ENCODE measurements at places on chromosomes 11 and 22. TPM values are rescaled to one million over a fixed set of nuclear protein-coding genes. Genes with fewer than 3 reads are reported as not detected.

DNA sequence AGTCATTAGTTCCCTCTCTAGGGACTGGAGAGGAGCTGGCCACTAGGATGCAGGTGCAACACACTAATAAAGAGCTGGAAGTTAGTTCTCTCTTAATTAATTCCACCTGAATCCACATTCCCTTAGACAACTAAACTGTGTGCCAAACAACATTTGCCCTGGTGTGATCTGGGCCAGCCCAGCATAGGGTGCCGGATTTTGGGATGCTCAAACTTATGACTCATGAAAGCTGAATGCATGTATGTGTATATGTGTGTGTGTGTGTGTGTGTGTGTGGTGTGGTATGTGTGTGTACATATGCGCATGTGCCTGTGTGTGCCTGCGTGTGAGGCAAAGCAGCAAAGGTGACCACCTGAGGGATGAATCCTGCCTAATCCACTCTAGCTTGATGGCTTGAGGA is 110.7 kb downstream of the EHF start:
- no peak overlapping the region for H3K27ac ChIP-seq
- no peaks in the 10 kb centered on the region for H3K27me3 ChIP-seq
- no peaks in the 10 kb centered on the region for H3K36me3 ChIP-seq
- no peak overlapping the region for H3K4me3 ChIP-seq

DNA sequence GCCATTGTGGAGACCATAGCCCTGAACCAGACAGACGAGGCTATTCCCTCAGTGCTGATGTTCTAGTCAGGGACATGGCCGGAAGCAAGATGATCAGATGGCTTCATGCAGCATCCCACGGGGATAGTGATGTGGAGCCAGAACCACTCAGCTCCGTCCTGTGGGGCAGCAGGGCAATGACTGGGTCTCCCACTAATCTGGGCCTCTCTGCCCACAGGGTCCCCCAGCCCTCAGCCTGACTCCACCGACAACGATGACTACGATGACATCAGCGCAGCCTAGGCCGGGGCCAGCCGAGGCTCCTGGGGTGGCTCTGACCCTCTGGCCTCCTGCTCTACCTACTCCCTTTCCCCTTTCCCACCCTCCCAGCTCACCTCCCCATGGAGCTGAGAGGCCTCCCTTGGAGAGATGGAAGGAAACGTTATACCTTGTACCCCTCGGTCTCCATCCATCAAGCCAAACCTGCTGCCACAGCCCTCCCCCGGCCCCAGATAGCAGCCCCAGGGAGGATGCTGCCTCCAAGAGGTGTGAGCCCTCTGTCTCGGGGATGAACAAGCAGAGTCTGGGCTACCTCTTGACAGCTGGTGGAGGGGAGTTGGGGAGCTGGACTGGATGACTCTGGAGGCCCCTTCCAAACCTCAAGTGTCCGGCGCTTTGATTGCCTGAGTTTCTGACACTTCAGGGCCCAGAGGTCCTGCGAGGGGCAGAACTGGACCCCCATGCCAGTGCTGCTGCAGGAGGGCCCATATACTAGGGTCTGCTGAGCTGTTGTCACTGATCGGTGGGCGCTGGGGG is 47.8 kb downstream of the CD6 start:
- H3K27me3 ChIP-seq: no peaks in the 10 kb centered on the region
- no peaks in the 10 kb centered on the region for H3K36me3 ChIP-seq
- no peak overlapping the region for H3K4me3 ChIP-seq
- DNase-seq: no peak
- no peak overlapping the region for H3K27ac ChIP-seq

DNA sequence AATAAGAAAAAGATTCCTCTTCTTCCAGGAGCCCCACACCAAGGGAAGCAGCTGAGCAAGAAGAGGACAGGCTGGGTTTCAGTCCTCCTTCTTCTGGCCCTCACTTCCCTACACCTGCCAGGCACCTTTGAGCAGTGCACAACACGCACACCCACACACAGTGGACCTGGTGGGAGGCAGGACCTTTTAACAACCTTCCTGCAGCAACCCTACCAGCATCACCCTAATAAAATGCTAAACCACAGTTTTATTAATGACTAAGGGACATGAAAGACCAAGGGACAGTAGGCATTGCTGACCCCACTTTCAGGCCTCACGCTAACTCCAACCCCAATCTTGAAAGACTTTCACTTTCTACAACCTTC is 12.2 kb downstream of the ARAP1 start:
- H3K4me1 ChIP-seq: peaks cover 4% of the 10 kb centered on the region
- H3K27ac ChIP-seq: no peak overlapping the region
- no peaks in the 10 kb centered on the region for H3K36me3 ChIP-seq
- H3K4me3 ChIP-seq: no peak overlapping the region

DNA sequence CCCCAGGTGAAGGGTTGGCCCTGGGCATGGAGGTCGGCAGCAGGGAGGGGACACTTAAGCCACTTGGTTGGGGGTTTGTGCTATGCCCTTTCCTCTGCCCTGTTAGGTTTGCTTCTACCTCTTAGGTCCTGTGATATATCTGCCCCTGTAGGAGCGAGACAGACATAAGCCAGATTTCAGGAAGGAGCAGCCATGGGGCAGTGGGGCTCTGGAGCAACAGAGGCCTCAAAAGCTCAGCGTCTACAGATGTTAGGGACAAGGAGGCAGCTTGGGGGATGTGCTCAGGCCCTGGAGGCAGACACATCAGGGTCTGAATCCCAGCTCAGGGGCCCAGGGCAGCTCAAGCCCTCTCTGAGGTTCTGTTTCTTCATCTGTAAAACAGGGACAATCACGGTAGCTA is 27.2 kb upstream of the KCNQ1OT1 start:
- no peak overlapping the region for H3K4me3 ChIP-seq
- H3K27ac ChIP-seq: peak overlapping the region; percentile 80
- H3K4me1 ChIP-seq: peaks cover 67% of the 10 kb centered on the region
- no peaks in the 10 kb centered on the region for H3K36me3 ChIP-seq
- no peaks in the 10 kb centered on the region for H3K27me3 ChIP-seq

GRCh38 chr11:499201-500076 is 7.6 kb downstream of the RNH1 start:
- no peak overlapping the region for H3K4me3 ChIP-seq
- H3K4me1 ChIP-seq: peaks cover 9% of the 10 kb centered on the region
- no peaks in the 10 kb centered on the region for H3K36me3 ChIP-seq
- H3K27ac ChIP-seq: no peak overlapping the region

DNA sequence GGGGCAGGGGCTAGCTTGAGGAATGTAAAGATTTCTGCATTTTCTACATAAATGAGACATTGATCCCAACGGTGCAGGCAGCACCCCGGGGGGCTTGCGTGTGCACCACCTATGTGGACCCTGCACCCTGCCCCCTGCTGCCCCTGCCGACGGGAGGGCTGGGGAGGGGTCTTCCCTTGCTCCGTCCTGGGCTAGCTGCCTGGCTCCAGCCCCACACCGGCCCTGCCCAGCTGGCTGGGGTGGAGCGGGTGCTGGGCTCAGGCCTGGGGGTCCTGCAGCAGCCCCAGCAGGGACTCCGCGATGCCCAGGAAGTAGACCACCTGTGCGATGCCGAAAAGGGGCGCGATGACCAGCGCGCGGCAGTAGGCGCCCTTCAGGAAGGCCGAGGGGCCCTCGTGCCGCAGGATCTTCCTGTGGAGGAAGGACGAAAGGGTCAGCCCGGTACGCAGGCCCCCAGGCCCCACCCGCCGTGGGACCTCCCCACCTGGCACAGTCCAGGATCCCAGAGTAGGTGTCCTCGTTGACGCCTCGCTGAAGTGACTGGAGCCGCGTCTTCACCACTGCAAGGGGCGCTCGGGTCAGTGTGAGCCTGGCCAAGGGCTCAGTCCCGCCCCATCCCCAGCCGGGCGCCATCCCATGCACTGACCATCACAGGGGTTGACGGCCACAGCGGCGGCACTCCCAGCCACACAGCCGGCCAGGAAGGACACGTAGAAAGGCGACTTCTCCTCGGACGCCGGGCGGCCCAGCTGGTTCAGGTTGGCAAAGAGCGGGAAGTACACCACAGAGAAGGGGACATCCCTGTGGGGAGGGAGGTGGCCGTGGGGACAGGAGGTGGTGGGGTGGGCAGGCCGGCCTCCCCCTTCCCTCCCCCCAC is 2.0 kb upstream of the CEND1 start:
- H3K27me3 ChIP-seq: no peaks in the 10 kb centered on the region
- H3K4me1 ChIP-seq: peaks cover 45% of the 10 kb centered on the region

- H3K4me3 ChIP-seq: no peak overlapping the region
- H3K27me3 ChIP-seq: no peaks in the 10 kb centered on the region
- DNase-seq: no peak
- H3K36me3 ChIP-seq: no peaks in the 10 kb centered on the region
- H3K4me1 ChIP-seq: no peaks in the 10 kb centered on the region
Measured at GRCh38 chr11:83655976-83656375, 369.8 kb upstream of the CCDC90B start.

GRCh38 chr22:27988704-27989103 is 69.6 kb upstream of the PITPNB start:
- peaks cover 8% of the 10 kb centered on the region for H3K36me3 ChIP-seq
- H3K4me1 ChIP-seq: no peaks in the 10 kb centered on the region
- DNase-seq: no peak

MGAT3 gene
- 0.99 TPM for total RNA-seq

CRYAB gene
- total RNA-seq: 61.0 TPM

LRRC32 gene
- 9.1 TPM for total RNA-seq

All from body of pancreas (tissue), 4 donors.